Aorta (tissue), 5 donors: ENCODE measurements at places on chromosomes 7 and 10. TPM values are rescaled to one million over a fixed set of nuclear protein-coding genes. Genes with fewer than 3 reads are reported as not detected.

The CHCHD2 gene
- total RNA-seq, result 240 TPM

The FXYD4 gene
- not detected for total RNA-seq

DNA sequence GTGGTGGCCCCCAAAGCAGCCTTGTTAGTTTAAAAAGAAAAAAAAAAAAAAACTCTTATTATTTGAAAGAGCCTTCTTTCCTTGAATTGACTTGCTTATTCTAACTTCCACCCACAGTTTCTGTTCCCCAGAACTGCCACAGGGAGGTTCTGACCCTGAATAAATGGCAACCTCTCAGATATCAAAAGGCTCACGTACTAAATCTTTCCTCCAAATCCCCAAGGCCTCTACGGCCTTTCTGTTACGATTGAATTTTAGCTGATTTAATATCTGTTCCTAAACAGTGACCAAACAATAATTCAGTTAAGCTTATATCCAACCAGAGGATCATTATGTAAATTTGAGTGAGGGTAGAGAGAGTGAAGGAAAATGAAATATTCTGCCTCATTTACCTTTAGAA is 482.8 kb downstream of the GFRA1 start:
- no peaks in the 10 kb centered on the region for H3K27me3 ChIP-seq
- H3K36me3 ChIP-seq, result no peaks in the 10 kb centered on the region
- DNase-seq, result no peak
- no peak overlapping the region for H3K27ac ChIP-seq
- H3K4me3 ChIP-seq, result no peak overlapping the region

- no peaks in the 10 kb centered on the region for H3K4me1 ChIP-seq
- no peak overlapping the region for H3K4me3 ChIP-seq
- no peak for DNase-seq
- no peak overlapping the region for H3K27ac ChIP-seq
- no peaks in the 10 kb centered on the region for H3K36me3 ChIP-seq
- no peaks in the 10 kb centered on the region for H3K27me3 ChIP-seq
Observed at GRCh38 chr7:157426463-157427301, 89.9 kb downstream of the DNAJB6 start.
